ENCODE measurements at places on chromosomes 12 and 14. TPM values are rescaled to one million over a fixed set of nuclear protein-coding genes. Genes with fewer than 3 reads are reported as not detected.

- no peak for DNase-seq
Observed at GRCh38 chr12:79522257-79522988, 168.3 kb downstream of the PAWR start.

- peak; percentile 91 for DNase-seq
Observed at GRCh38 chr12:93813972-93814821, 137.0 kb downstream of the CRADD start.

DNA sequence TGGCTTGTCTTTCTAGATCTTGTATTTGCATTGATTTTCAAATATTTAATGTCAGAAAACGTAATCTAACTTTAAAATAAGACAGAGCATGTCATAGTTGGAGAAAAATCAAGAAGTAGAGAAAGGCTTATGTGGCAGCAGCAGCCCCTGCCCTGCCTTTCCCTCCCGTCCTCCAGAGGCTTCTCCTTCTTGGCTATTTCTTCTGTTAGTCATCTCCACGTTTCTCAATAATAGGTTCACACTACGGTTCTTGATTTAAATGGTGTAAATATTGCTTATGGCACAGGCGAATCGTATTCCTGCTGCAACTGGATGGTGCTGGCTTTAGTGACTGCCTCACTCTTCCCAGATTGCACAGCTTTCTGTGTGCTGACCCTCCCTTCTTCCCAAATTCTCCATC, 42.8 kb downstream of the SLC8B1 start:
- peak; percentile 86 for DNase-seq

GRCh38 chr12:120879102-120879501, 25.1 kb downstream of the SPPL3 start:
- no peak for DNase-seq

DNA sequence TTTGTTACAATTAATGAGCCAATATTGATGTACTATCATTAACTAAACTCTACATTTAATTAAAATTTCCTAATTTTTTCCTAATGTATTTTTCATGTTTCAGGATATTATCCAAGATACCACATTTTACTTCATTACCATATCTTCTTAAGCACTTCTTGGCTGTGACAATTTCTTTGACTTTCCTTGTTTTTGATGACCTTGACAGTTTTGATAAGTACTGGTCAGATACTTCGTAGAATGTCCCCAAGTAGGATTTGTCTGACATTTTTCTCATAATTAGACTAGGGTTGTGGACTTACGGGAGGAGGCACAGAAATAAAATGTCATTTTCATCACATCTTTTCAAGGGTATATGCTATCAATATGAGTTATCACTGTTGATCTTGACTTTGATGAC, 700.9 kb downstream of the BCL11B start:
- no peak for DNase-seq

PLXNC1 gene
- total RNA-seq: 2.1 TPM

LIN7A gene
- total RNA-seq: 1.0 TPM

ZNF891 gene
- 0.43 TPM for total RNA-seq

CLEC4D gene
- not detected for total RNA-seq
